ENCODE measurements at places on chromosomes 1 and 21.
A peak's percentile ranks its signal among the peaks of the same experiment; 100 is the strongest.

- no peak for DNase-seq
Measured at GRCh38 chr1:20921285-20921684, 134.2 kb upstream of the HP1BP3 start.

- no peak for DNase-seq
Measured at GRCh38 chr1:212254853-212255363, 30.3 kb upstream of the PPP2R5A start.

- DNase-seq: no peak
Measured at GRCh38 chr1:58802640-58803399, 19.0 kb upstream of the JUN start.

DNA sequence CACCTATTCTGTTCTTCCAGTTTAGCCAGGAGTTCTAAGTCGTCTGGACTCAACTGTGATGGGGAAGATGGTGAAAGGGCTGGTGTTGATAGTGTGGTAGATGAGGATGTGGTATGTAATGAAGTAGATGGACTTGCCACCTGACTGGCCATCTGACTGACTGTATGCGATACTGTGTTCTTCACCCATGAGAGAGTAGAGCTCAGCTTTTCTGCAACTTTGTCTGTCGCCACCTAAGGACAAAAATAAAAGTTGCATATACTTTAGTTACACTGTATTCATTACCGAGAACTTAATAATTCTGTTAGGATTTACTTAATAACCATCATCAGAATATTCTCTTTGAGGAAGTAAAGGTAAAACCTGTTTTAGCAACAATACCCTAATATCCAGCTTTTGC, 48.5 kb downstream of the EVI5 start:
- DNase-seq: no peak

- no peak for DNase-seq
Measured at GRCh38 chr1:1517973-1518620, 6.1 kb downstream of the ATAD3A start.

DNA sequence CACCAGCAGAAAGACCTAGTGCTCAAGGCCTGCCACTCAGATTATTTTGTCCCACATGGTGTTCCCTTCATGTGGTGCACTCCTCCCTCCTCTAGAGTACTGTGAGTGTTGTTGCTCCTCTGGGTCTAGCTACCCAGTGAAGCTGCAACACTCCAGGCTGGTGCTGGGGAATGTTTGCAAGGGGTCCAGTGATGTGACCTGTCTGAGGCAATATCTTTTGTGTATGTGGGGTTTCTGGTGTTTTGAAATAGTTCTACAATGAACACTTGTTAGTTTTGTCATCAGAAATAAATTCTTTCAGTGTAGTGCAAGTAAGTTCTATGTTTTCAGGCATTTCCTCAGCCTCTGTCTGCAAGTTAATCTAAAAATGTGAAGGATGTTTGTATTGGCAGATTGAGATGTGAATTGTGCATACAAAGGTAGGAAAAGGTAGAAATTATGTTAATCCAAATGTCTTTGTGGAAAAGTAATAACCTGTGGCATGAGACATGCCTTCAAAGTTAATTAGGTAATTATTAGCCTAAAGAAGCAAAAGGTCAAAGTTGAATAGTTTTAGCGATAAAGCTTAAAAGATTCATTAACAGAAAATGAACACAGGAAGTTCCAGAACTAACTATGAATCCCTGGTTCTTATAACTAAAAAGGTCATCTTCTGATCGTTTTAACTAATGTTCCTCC, 616.8 kb downstream of the LTN1 start:
- no peak for DNase-seq

DNA sequence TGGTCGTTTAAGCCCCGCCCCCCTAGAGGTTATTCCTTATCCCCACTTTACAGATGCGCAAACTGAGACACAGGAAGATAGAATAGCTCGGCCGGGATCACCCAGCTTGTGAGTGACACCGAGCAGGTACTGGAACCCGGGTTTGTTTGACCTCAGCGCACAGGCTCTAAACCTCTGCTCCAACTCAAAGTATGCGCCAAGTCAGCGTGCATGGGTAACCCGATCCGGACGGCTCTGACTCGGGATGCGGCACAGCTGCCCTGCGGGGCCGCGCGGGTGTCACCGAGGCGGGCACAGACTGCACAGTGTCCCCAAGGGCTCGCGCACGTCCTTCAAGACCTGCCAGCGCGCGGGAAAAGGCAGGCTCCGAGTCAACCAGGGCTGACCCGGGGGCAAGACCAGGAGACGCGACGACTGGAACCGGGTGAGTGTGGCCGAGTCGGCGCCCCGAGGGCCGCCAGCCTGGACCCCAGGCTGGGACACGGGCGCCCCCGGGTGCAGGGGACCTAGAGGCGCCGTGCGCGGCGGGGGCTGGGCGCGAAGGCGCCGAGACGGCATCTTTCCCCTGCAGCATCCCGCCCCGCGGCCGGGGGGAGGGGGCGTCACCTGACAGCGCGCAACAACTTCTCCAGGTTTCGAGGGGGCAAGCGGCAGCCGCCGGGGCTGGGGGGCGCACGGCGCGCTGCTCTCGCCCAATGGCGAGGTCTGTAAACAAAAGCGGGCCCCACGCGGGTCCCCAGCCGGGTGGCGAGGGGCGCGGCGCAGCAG, 101.9 kb upstream of the SOD1 start:
- DNase-seq: no peak

- DNase-seq: no peak
Measured at GRCh38 chr21:29939104-29939923, 482 bp downstream of the GRIK1 start.

DNA sequence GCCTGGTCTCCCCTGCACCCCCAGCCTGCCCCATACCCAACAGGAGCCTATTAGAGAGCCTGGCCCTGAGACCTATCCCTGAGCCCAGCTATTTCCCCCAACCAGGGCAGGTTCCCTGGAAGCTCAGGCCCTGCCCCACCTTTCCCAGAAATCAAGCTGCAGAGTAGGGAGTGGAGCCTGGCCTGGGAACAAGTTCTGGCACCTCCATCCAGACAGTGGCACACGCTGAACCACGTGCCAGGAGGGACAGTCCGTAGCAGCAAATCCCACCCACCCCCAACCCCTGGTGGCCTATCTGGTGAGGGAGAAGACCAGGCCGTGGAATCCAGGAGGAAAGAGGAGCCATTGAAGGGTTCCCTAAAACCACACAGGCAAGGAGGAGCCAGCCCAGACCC, 22.6 kb downstream of the TNNT2 start:
- DNase-seq: no peak

- peak; percentile 52 for DNase-seq
Measured at GRCh38 chr1:150974580-150975478, at the start of gene CERS2. Gene CERS2 (minus strand): TSS chr1:150974835. CDS start chr1:150969090, 5,745 bp downstream.

DNA sequence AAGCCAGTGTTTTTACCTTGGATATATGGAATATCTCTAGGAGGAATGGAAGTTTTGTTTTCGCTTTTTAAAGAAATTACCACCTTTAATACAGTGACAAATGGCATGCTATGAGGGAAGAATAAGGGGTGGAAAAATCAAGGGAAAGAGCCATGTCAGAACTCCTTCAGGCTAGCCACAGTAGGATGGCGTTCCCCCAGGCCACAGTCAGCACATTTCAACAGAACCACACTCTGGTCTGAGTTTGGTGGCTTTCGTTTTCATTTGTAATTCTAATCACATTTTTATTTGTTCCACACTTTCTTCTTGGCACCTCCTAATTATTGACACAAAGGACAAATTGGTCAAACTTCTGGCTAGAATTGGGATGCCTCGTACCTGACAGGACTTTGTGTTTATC, 60.3 kb upstream of the RCOR3 start:
- DNase-seq: no peak

GRCh38 chr1:233673947-233674431, 60.1 kb downstream of the KCNK1 start:
- no peak for DNase-seq

DNA sequence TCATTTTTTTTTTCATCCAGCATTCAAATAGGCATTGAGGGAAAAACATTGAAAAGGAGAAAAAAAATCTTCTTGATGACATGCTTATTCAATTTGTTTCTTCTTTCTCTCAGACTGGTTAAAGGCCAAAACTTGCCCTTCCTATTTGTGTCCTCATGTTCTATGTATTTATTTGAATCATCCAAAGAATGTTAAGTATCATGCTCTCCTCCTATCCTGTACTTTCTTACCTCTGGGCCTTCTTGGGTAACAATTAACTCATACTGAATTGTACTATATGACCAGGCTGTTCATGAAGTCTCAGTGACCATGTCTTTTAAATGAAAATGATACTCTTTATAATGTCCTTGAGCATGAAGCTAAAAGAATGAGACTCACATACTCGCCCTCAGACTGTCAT, 36.5 kb upstream of the DENND1B start:
- no peak for DNase-seq

- DNase-seq: no peak
Measured at GRCh38 chr1:116078699-116079223, 32.4 kb upstream of the MAB21L3 start.

GRCh38 chr1:229832695-229833094, 206.6 kb downstream of the URB2 start:
- no peak for DNase-seq

- DNase-seq: no peak
Measured at GRCh38 chr1:113391649-113392271, 1.4 kb downstream of the MAGI3 start.

GRCh38 chr1:11977625-11978024, 2.6 kb upstream of the MFN2 start:
- DNase-seq: no peak

- no peak for DNase-seq
Measured at GRCh38 chr1:107467286-107467685, 326.4 kb downstream of the NTNG1 start.

DNA sequence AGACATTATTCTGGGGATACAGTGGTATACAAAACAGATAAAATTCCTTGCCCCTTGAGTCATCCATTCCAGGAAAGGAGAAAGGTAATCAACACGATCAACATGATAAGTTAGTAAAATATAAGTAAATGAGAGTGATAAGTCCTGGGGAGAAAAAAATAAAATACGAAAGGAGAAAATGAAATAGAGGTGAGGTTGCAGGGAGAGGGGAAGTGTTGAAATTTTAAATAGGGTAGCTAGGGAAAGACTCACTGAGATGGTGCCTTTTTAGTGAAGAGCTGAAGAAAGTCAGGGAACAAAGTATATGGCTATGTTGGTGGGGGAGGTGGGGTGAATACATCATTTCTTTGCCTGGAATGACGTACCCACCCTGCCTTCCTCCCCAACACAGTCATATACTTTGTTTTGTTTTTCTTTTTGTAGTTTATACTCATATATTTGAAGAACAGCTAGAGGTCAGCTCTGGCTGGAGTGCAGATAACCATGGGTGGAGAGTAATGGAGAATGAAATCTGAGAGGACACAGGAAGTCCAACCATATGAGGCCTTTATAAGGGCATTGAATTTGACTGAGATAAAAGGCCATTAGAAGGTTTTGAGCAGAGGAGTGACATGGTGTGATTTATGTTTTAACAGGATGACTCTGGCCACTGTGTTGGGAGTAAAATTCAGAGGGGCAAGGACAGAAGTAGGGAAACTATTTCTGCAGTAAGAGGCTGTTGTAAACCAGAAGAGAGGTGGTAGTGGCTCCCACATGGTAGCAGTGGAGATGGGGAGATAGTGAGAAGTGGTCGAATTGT, 54.8 kb downstream of the OSBPL9 start:
- DNase-seq: no peak

DNA sequence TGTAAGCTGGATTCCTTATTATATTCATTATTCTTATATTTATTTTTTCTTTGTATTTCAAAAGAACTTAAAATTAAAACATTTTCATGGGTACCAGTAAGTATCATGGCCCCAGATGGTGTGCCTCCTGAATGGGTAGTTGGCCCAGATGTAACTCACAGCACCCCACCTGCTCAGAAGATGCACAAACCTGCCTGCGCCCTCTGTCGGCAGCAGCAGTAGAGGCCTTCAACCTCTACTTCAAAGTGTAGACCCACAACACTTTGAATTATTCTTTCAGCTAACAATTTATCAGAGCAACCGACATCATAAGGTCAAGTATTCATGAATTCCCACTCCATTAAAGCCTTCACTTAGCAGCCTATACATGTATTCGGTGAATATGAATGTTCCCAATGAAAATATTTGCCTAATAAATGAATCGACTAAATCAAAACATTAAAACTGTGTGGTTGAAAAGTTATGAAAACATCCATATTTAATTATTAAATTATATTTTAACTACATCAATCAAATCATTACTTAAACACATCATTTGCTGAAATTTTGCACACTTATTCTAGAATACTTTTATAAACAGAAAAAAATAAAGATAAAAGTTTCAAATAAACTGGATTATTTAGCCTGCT, 25.4 kb downstream of the PIGM start:
- peak; percentile 51 for DNase-seq

DNA sequence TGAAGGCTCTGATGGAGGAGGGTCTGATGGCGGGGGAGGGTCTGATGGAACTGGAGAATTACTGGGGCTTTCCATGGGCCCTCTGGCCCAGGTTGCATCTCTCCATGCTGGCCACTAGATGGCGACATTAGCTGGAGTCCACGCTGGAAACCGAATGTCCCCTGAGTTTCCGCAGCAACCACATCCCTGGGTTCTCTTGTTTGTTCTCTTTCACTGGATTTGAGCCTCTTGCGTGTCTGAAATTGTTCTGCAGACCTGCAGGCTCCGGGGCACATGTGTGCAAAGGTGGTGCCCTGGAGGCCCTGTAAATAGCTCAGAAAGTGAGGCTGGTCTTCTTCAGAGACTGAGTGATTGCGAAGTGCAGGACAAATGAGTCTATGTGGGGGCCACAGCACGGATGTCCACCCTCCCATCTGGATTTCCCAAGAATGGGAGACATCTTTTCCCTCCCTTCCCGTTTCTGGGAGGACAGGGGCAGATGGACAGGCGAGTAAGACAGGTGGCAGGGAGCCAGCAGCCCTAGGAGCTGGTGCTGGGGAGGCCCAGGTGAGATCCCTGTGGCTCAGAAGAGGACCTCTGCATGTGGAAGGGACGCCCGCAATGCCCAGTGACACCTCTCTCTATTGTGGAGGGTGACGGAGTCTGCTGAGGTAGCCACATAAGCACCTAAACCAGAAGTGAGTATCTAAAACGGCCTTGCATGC, 73.2 kb upstream of the ABCG1 start:
- peak; percentile 24 for DNase-seq

DNA sequence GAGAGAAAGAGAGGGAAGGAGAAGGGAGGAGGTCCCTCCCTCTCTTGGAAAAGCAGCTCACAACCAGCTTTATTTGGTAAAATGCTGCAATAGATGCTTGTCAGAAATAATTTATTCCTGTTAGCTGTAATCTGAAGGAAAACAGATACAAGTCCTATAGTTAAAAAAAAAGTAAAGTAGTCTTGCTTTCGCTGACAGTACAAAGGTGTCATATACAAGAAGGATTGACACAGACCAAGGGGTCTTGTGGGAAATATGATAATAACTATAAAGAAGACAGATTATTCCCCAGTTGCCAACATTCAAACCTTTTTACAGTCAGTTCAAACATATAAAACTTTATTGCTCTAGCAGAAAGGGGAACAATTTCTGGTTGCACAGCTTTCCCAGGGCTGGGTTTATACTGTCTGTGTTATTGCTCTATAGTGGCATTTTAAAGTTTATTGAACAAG, 145.0 kb downstream of the PBX1 start:
- no peak for DNase-seq
